ENCODE measurements at places on chromosomes 5 and 9. TPM values are rescaled to one million over a fixed set of nuclear protein-coding genes. Genes with fewer than 3 reads are reported as not detected.

The PDZD2 gene
- total RNA-seq, result 14.5 TPM

The PRR16 gene
- total RNA-seq, result not detected

The BOD1 gene
- 67.2 TPM for total RNA-seq

The MARCOL gene
- total RNA-seq, result not detected

The TRPM6 gene
- total RNA-seq, result 0.28 TPM

The PCDHB12 gene
- total RNA-seq, result not detected

The OGN gene
- total RNA-seq, result not detected

The LCN15 gene
- total RNA-seq, result not detected

The NRARP gene
- total RNA-seq, result 1.1 TPM

The TXNDC8 gene
- total RNA-seq, result not detected

The NEURL1B gene
- total RNA-seq, result 4.2 TPM

The LPAR1 gene
- 30.9 TPM for total RNA-seq

The INSL4 gene
- total RNA-seq, result not detected

The TAF11L13 gene
- total RNA-seq, result not detected

The IL5 gene
- not detected for total RNA-seq

The FOXD4L5 gene
- total RNA-seq, result 0.07 TPM

The PAIP2 gene
- total RNA-seq, result 43.8 TPM

The WNK2 gene
- 0.04 TPM for total RNA-seq

The OTP gene
- total RNA-seq, result not detected

The SLIT3 gene
- total RNA-seq, result 5.6 TPM

The SLC6A18 gene
- total RNA-seq, result not detected

The DENND4C gene
- total RNA-seq, result 20.5 TPM

The LRRC70 gene
- total RNA-seq, result 0.39 TPM

The POU5F2 gene
- total RNA-seq, result 0.07 TPM

The DNAH5 gene
- 0.71 TPM for total RNA-seq

The IL31RA gene
- 3.4 TPM for total RNA-seq

The C5orf46 gene
- total RNA-seq, result 0.65 TPM

All from foreskin keratinocyte (primary cell).